ENCODE measurements at places on chromosomes 2 and 18.

DNA sequence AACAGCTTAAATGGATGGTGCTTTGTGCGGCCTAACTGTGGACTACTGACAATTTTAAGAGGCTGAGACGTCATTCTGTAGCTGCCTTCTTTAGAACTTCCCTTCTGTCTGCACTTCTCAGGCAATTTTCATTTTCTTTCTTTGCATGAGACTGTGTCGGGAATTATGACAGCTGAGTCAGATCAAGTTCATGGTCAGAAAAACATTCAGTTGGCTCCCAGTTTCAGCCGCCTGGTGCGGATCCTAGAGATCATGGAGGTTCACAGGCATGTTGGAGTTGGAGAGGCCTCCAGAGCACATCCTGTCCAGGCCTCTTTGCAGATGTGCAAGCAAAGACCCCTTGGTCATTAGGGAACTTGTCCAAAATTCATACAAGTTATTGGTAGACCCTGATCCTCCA, 135.0 kb downstream of the TANC1 start:
- no peak for DNase-seq

GRCh38 chr18:29430416-29430815, 1253.5 kb upstream of the CDH2 start:
- DNase-seq, result no peak

DNA sequence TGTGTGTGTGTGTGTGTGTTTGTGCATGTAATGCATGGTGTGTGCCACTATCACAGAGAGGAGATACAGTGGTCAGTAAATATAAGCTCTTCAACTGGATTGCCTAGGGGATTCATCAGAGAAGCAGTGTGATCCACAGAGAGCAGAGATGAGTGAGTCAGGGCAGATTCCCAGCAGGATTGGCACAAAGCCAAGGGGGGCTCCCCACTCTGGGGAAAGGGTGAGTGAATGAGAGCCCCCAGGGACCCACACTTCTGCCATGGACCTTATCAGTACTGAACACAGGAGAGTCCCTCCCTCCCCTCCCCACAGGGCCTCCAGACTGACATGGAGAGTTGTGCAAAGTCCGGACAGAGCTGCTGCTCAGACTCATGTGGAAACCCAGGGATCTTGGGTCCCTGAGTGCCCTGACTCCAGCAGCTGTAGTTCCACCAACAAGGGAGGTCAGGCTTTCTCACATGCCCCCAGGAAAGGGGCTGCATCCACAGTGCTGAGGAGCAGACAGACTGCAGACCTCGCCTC, 748.8 kb downstream of the NR4A2 start:
- no peak for DNase-seq

GRCh38 chr2:19819097-19820065, 82.4 kb downstream of the TTC32 start:
- DNase-seq, result no peak

GRCh38 chr2:10486091-10486490, 38.0 kb upstream of the ODC1 start:
- DNase-seq, result no peak

GRCh38 chr2:103451283-103451682, 689.5 kb downstream of the TMEM182 start:
- DNase-seq, result no peak

DNA sequence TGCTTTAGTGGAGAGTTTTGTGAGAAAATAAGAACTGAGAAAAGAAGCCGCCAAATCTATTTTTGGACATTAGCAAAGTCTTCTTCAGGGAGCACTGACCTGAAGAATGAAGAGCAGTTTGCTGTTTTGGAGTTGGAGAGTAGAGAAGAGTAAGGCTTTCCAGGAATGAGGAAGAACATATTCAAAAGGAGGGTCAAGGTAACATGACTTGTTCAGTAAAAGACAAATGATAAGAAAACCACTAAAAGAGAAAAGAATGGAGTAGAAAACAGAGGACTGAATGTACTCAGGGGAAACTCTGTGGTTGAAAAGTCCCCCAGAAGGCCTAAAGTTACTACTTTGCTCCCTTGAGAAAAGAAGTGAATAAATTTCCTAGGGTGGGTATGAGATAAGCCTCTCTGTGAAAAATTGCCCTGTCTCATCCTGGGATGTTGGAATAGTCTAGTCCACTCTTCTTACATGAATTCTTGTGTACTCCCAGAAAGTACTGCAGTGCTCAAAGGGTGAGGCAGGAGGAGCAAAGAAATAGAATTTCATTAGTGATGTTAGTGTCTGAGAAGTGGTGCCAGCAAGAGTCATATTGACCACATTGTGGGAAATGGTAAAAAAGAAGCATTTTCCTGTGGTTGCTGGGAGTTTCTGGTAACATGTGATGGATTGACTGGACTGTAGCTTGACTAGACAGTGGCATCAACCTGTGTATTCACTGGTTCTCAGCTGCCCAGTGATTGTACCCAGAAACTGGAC, 27.8 kb downstream of the MBD5 start:
- no peak for DNase-seq

- DNase-seq, result no peak
Measured at GRCh38 chr2:58870704-58871103, 629.6 kb upstream of the FANCL start.

Data from stimulated activated CD8-positive, alpha-beta memory T cell treated with anti-CD3 and anti-CD28 coated beads, Interleukin-12 subunit alpha, Interleukin-12 subunit beta, amount 100 ng/mL, for 4 hours (primary cell).